HepG2 (cell line): ENCODE measurements at places on chromosomes 4 and X.

- no peak for DNase-seq
These were observed 62.7 kb upstream of the GRID2 start for GRCh38 chr4:92241094-92241493.

GRCh38 chrX:149374751-149375150 is 130.4 kb downstream of the IDS start:
- DNase-seq, result no peak

DNA sequence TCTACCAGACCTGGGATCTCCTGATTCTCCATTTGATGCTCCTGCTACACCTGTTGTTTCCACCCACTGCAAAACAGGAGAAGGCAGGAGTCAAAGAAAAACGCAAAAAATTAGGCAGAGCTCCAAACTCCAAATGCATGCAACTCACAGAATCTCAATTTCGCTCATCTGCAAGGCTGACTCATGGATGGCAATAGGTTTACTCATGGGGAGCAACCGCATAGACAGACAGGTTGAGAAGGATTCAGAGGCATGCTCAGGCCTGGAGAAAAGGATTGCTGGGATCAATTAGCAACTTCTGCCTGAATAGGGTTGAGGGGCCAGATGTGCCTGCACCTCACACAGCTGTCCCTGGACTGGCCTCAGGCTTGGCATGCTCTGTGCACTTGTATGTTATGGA is 231.0 kb downstream of the LDB2 start:
- DNase-seq, result no peak

DNA sequence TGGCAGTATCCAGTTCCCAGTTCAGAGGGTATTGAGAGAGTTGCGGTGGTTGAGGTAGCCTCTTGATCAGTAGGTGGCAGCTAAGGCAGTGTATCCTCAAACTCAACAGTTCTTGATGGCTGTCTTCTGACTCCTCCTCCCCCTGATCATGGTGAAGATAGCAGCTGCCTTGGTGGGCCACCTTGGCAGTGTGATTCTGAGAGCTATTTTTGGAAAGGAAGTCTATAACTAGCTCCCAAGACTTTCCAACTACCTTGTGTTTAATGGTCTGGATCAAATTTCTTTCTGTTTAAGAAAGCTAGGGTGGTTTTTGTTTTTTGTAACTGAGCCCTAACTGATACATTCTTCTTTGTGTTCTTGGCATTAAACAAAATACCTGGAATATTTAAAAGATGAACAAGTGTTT is 10.5 kb upstream of the TBC1D19 start:
- DNase-seq, result no peak

- no peak for DNase-seq
These were observed 25.0 kb downstream of the COL4A5 start for GRCh38 chrX:108464604-108465003.

DNA sequence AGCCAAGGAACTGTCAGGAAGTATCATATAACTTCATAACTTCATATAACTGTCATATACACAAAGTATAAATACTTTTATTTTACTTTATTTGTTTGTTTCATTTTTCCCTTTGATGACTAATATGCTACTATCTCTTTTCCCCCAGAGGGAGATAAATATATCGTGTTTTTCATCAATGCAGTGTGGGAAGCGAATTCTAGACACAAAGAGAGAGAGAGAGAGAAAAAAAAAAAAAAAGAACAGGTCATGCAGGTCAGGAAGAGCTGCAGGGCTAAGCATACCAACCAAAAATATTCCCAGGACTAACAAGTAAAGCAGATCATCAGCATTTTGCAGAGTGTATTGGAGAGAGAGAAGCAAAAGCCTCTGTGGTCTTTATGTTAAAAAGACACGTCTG is 1849.2 kb downstream of the STIM2 start:
- DNase-seq, result no peak

- DNase-seq, result no peak
These were observed 15.6 kb downstream of the OPHN1 start for GRCh38 chrX:68417651-68418050.

GRCh38 chrX:35890699-35891098 is 28.8 kb upstream of the CFAP47 start:
- peak; percentile 46 for DNase-seq

DNA sequence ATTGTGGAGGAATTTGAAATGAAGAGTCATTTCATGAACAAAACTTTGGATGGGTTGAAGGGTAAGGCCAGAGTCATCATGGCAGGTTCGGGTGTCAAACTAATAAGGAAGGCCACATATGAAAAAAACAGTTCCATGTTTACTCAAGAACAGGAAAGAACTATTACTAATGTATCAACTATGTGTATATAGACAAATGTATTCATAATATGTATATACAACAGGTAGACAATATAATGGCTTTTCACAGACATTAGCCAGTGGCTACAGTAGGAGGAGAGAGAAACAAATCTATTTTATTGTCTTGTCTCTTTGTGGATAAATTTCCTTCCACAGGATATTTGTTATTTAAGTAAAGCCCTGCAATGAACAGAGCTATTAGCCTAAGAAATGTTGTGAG is 101.1 kb downstream of the CBLL2 start:
- no peak for DNase-seq

DNA sequence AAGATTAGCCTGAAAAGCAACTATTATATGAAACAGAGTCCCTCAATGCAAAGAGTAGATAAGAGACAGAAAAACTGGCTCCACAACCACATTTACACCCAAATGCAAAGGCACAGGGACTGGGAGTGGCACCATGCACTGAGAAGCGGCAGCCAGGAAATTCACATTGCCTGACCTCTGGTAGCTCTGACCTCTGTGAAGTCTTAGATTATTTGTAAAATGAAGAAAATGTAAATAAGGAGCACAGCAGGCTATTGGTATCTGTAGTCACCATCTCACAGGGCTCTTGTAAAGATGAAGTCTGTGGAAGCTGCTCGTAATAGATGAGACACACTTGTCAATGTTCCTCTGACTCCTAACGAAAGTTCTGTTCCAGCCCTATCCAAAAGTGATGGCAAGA is 69.7 kb downstream of the FAT1 start:
- no peak for DNase-seq

DNA sequence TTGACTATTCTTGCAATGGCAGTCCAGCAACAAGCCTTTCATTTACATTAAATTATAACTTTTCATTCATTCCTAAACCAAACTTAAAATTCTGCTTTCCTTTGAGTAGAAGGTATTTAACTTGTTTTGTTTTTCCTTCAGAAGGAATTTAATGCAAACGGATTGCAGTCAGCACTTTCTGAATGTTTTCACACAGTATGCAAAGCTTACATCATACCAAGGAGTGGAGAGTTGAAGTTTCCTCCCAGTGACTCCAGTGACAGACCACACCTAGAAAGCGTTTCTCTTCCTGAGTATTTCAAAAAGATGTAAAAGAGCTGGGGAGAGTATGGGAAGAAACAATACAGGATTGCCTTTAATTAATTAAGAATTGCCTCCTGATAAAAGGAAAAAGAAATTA is 8.1 kb downstream of the EPGN start:
- no peak for DNase-seq

DNA sequence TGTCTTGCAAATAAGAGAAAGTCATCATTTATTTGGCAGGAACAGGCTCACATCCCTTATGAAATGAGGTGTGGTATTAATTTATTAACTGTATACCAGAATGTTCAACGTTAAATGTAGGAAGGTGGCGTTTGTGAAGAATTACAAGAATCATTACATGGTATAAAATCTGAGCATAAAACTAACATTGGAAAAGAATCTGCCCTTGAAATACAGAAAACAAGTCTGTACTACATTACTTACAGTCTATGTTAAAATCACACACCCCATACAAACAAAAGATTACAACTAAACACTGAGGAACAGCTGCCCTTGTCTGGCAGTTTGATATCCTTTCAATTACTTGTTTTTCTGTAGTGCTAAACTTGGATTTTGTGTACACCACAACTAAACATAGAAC is 131.1 kb downstream of the DCHS2 start:
- DNase-seq, result no peak

- no peak for DNase-seq
These were observed 102.7 kb downstream of the PHOX2B start for GRCh38 chr4:41645728-41646390.

DNA sequence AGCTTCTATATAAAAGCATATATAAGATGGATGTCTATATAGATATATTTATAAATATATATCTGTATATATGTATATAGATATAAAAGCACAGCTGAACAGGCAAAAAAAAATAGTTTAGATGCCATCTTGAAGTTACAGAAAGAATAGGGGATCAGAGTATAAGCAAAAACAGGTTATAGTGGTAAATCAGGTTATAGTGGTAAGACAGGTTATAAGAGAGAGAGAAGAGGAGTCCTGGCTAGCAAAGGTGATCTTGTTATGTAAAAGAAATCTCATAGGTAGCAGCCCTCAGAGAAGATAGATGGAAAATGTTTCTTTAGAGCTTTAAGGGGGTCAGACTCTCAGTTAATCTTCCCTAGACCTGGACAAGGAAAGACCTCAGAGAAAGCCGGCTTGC is 1263.1 kb downstream of the PCDH7 start:
- DNase-seq, result no peak

GRCh38 chr4:96149894-96150293 is 310.0 kb downstream of the PDHA2 start:
- DNase-seq, result no peak

- no peak for DNase-seq
These were observed 64.4 kb downstream of the SLC9A6 start for GRCh38 chrX:136049608-136050007.

GRCh38 chrX:627510-627981 is 3.0 kb upstream of the SHOX start:
- no peak for DNase-seq

- no peak for DNase-seq
These were observed 247.6 kb downstream of the CBLL2 start for GRCh38 chrX:22520128-22520828.

- DNase-seq, result no peak
These were observed 1381.6 kb upstream of the TENM3 start for GRCh38 chr4:180861651-180862050.

GRCh38 chr4:154626793-154627484 is 14.5 kb upstream of the FGG start:
- peak; percentile 49 for DNase-seq

DNA sequence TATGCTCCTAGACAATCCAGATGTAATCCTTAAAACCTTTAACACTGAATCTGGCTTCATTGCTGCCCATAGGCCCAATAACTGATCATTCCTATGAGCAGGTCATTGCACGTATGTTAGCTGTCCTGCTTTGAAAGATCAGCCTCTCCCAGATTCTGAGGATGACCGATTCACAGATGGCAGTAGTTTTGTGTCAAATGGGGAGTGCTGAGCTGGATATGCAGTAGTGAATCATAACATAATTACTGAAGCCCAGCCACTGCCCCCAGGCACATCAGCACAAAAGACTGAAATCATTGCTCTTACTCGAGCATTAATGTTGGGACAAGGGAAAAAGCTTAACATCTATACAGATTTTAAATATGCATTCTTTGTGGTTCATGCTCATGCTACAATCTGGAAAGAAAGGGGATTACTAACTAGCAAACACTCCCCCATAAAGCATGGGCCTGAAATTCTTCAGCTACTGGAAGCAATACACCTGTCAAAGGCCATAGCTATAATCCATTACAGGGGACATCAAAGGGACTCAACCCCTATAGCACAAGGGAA is 16.4 kb upstream of the ZNF280C start:
- no peak for DNase-seq

DNA sequence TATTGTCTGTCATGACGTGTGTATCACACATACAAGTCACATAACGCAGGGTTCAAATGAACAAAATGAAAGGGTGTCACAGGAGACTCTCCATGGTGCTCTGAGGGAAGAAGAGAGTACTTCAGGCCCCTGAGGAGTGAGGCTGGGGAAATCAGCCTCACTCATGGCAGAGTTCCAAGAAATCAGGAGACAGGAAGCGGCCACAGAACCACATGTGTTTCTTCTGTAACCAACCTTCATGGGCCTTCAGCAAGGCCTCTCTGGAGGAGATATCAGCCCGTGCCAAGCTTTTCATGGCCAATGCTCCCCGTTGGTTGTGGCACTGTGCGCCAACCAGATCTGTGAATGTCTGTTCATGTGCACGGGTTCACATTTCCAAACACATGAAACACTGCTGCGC is 76.0 kb downstream of the NAT8L start:
- no peak for DNase-seq

- no peak for DNase-seq
These were observed 200.9 kb upstream of the MID1 start for GRCh38 chrX:10821293-10821692.
